ENCODE measurements at places on chromosomes 5 and 9. TPM values are rescaled to one million over a fixed set of nuclear protein-coding genes. Genes with fewer than 3 reads are reported as not detected.

DNA sequence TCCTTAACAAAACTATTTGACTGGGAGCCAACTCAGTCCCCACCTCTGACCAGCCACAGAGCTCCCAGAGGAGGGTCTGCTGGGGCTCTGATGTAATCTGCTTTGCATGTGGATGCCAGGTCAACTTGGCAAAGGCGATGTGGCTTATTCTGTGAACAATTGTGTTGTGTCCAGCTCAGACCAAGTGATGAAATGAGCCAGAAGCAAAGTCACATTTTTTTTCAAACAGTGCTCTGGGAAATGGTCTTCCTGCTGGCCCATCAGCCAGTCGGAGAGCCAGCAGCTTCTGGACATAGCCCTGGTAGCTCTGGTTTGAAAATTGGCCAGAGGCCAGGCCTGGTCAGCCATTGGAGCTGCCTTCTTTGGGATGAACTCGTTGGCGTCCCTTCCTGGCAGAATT lies 86.5 kb downstream of the ANGPTL2 start:
- DNase-seq, result no peak
- H3K27ac ChIP-seq, result no peak overlapping the region
- H3K36me3 ChIP-seq, result no peaks in the 10 kb centered on the region
- no peaks in the 10 kb centered on the region for H3K27me3 ChIP-seq
- H3K4me3 ChIP-seq, result no peak overlapping the region

DNA sequence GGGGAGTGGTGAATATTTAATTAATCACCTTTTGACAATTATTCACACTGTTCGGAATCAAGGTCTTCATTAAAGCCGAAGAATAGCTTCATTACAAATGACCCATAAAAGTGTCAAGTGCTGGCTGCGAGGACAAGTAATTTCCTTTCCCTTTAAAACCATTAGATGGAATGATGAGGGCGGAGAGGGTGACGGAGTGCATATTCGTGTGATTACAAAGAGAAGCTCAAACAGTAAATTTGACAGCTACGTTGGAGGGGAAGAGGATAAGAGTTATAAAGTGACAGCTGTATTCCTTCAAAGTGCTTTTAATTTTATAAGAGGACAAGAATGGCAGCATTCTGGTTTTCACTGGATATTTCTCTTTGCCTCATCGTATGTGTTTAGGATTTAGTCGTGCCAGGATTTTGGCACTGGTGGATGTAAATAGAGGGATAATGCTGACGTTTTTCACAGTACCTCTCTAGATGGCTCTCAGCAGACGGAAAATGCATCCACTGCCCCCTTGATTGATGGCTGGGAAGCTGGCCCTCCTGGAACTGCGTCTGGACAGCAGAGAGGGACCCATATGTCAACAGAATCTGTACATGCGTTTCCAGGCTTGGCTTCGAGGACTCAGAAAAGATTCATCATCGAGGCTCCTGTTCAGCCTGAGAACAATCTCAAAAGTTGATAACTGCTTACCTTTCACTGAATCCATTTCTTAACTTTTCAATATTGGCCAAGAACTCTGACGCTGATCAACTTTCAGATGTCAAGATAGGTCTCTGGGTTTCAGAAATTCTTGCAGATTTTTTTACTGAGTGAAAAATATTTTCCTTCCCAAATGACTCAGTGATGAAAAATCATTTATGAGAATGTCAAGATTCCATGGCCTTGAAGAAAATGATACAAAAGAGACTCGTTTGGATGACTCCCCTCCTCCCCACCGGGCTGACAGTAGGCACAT lies 50.4 kb upstream of the IRX2 start:
- no peaks in the 10 kb centered on the region for H3K36me3 ChIP-seq
- H3K4me3 ChIP-seq, result no peak overlapping the region
- H3K27ac ChIP-seq, result no peak overlapping the region
- no peak for DNase-seq
- H3K4me1 ChIP-seq, result no peaks in the 10 kb centered on the region
- H3K27me3 ChIP-seq, result no peaks in the 10 kb centered on the region

DNA sequence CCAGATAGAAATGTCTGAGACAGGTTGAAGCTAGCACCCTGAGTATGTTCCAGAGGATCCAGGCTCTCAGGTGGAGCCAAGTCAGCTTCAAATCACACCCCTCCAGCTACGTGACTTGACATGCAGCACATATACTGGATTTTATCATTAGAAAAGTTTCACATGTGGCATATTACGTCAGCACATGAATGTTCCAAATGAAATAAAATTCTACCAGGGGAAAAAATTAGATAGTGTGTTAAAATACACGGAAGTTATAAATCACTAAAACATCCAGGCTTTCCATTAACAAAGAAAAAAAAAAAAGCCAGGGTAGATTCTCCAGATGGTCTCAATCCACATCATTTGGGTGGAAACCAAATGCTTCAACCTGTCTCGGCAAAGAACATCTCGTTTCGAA lies 251.6 kb downstream of the MPDZ start:
- no peaks in the 10 kb centered on the region for H3K36me3 ChIP-seq
- H3K4me3 ChIP-seq, result no peak overlapping the region
- DNase-seq, result no peak
- H3K4me1 ChIP-seq, result no peaks in the 10 kb centered on the region

- peaks cover 69% of the 10 kb centered on the region for H3K4me1 ChIP-seq
- peaks cover 19% of the 10 kb centered on the region for H3K36me3 ChIP-seq
- no peak for DNase-seq
- no peaks in the 10 kb centered on the region for H3K27me3 ChIP-seq
These were observed 43.0 kb downstream of the PARP8 start for GRCh38 chr5:50709471-50709870.

Gene CER1
- total RNA-seq, result not detected

Measured in activated CD8-positive, alpha-beta memory T cell treated with anti-CD3 and anti-CD28 coated beads, Interleukin-2, amount 10 ng/mL, durations not matched to agents 7 days and 5 days (primary cell).